ENCODE measurements at places on chromosomes 1 and 21. TPM values are rescaled to one million over a fixed set of nuclear protein-coding genes. Genes with fewer than 3 reads are reported as not detected.

CFHR1 gene
- total RNA-seq: not detected

DNA sequence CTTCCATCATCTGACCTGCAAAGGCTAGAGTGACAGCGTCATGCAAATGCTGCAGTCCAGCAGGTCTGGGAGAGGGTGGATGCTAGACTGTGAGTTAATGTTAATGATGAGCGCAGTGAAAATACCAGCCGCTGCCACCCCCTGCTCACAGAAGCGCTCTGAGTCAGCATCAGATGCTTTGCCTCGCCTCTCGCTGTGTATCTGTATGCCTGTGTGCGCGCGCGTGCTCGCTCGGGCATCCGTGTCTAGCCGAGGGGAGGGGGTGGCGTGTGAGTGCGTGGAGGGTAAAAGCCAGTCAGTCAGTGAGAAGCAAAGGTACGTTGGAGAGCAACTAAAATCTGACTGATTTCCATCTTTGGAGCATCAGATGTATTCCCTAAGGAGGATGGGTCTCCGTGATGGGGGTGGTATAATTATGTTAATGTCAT, 858.7 kb downstream of the USP25 start:
- DNase-seq: no peak

DNA sequence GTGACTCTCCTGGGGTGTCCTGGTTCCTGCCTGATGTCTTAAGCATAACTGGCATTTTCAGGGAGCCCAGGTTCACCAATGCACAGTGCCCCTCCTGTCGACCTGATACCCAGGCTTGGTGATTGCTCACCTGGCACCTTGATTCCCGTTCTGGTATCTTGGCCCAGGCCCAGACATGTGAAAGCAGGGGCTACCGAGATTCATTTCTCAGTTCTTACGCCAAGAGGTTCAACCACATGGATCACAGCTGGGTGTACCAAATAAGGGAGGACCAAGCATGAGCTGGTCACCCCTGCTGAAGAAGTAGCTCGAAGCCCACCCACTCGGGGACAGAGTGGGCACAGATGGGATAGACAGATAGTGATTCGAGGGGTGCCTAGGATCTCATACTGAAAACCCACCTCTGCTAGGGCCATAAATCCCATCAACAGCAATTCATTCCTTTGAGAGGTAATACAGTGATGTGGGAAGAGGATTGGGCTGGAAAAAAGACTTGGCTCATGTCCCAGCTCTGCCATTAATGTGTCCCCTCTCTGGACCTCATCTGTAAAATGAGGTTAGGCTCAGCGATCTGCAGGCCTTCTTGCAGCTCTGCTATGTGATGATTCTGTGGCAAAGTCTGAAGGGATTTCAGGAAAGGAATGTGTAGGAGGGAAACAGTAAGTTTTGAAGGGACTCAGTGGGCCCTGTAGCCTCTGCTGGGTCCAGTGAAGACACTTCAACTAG, 2.7 kb downstream of the EPHX1 start:
- DNase-seq: no peak

TNN gene
- total RNA-seq: not detected

PGM1 gene
- total RNA-seq: 89.0 TPM

GRCh38 chr1:231487910-231488309, 40.6 kb upstream of the TSNAX start:
- DNase-seq: no peak

DNA sequence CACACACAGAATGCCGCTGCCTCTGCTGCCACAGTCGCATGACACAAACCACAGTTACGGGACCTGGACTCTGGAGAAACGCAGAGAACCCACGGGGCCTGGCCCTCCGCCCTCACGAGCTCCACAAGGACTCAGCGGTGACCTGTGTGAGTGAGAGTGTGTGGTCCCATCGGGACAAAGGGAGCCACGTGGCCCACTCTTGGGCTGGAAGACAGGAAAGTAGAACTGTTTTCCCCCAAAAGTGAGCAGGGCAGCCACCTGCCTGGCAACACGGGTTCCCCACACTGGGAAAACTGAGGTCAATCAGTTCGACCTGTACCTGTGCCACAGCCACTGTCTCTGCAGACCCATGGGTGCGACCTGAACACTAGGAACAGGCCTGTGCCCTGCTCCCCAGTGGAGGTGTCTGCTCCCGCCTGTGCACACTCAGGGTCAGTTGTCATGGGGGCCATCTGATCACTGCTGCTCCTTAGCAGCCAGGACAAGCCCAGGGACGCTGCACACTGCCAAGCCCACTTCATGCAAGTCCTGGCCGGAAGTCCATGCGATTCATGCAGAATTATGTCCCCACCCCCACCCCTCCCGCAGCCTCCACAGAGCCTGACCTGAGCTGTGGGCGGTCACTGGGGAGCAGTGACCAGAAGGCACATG, 54.4 kb upstream of the ADARB1 start:
- DNase-seq: no peak

DNA sequence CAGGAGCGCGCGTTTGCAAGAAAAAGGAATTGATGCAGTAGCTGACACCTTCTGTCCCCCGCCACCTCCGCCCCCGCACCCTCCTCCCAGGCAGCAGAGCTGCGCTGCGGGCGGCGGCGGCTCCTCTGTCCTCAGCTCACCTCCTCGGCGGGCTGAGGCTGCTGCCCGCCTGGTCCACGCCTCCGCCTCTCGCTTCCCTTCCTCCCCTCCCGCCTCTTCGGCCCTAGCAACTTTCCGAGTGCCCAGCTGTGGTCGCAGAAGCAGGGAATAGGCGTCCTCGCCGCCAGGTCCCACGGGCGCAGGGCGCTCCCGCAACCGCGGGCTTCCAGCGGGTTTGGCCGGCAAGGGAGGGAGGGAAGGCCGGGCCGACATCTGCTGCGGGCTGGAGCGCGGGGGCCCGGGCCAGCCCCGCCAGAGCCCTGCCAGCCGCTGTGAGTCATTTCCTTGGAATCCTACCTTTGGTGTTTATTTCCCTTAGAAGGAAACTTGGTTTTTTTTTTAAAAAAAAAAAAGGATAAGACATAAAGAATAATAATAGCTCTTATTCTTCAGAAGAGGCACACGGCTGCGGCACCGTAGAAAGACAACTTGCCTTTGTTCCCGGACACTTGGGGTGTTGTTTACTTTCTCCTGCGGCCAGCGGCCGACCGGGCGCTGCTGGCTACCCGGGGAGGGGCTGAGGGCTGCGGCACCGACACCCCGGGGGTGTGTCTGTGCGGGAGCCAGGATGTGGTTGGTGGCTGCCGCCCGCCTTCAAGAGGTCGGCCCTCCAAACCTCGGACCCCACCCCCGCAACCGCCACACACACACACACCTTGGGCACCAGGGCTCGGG, 1.1 kb downstream of the SERTAD4 start:
- no peak for DNase-seq

AGBL4 gene
- total RNA-seq: not detected

- no peak for DNase-seq
Measured at GRCh38 chr1:102858695-102859094, 249.6 kb downstream of the COL11A1 start.

- no peak for DNase-seq
Measured at GRCh38 chr1:40663324-40664166, 1.9 kb downstream of the RIMS3 start.

- no peak for DNase-seq
Measured at GRCh38 chr21:16116069-16116468, 386.3 kb downstream of the USP25 start.

DNA sequence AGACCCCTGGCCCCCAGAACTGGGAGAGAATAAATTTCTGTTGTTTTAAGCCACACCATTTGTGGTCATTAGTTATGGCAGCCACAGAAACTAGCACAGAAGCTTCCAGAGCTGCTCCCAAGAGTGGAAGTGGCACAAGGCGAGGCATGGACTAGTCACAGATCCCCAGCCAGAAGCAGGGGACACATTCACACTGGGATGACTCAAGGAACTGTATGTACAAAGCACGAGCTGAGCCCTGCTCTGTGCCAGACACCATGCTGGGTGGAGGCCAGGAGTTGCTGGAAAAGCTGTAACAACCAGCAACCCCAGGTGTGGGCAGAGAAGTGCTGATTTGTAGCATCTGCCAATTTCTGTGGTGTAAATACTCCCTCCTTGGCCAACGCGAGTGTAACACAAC, 55.6 kb downstream of the TCP10L start:
- no peak for DNase-seq

GRCh38 chr1:233229288-233229687, 66.2 kb downstream of the PCNX2 start:
- DNase-seq: no peak

EPRS1 gene
- total RNA-seq: 187 TPM

- peak; percentile 28 for DNase-seq
Measured at GRCh38 chr1:24191860-24192259, 4.8 kb upstream of the IFNLR1 start.

DNA sequence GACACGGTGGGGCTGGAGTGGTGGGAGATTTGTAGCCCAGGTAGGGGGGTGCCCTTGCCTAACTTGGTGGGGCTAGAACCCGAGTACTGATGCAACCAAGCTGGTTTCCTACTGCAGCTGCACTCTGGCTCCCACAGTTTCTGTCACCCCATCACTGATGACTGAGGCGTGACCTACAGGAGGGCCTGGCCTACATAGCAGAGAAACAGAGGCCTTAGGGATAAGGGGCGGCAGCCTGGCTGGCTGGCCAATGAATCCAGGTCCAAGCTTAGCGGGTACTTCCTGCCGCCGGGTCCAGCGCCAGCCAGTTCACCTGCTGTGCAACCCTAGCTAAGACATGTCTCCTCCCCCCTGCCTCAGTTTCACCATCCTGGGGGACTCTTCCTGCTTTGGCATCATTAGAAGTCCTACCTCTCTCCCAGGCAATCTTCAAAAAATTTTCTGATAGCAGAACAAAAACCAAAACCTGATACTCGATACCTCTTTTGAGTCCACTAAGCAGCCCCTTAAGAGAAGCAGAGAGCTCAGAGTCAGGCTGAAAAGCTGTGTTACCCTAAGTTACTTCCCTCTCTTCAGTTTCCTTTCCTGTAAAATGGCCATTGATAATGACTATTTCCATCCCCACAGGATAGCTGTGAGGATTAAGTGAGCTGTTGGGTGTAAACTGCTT, 27.3 kb upstream of the RNF19B start:
- no peak for DNase-seq

LACTBL1 gene
- not detected for total RNA-seq

GRCh38 chr1:16017461-16018303, at the start of gene HSPB7:
HSPB7 (minus strand) TSS chr1:16018043; CDS start chr1:16017963, 80 bp downstream.
- peak; percentile 58 for DNase-seq

DNA sequence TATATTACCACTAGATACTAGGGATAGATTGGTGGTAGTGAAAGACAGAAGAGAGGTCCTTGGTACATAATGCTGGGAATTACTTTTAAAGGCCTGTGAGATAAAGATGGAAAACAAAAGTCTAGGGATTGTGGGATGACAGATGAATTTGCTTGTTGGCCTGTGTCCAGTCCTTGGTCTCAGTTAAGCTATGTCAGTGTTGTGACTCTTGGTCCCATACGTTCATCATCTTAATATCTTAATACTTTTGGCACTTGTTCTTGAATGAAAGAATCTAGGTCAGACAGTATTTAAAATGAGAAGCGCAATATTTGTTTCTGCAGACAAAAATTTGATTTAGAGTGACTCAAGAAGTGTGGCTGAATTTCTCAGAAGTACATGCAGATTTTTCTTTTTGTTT, 7.6 kb downstream of the RPL5 start:
- DNase-seq: no peak

DNA sequence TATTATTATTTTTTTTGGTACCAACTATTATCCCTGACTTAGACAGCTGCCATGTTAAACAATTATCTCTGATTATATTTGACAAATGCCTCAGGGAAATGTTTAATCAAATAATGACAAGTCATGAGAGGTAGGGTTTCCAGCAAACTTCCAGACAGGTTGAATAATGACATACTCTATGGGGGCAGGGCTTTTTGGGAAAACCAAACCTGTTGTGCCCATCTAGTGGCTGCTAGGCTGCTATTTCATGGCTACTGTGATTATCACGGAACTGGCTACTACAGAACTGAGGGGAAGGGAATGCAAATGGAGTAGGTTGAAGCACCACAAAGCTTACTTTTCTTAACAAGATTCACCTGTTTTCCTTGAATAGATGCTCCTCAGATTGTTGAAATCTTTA, 77.6 kb downstream of the DUSP10 start:
- DNase-seq: no peak

GRCh38 chr1:156958247-156958714, 37.8 kb downstream of the LRRC71 start:
- no peak for DNase-seq

- DNase-seq: no peak
Measured at GRCh38 chr21:36696390-36697059, 2.4 kb upstream of the SIM2 start.

- no peak for DNase-seq
Measured at GRCh38 chr1:199122532-199123311, 483.9 kb downstream of the PTPRC start.

NUDT4B gene
- not detected for total RNA-seq

DNA sequence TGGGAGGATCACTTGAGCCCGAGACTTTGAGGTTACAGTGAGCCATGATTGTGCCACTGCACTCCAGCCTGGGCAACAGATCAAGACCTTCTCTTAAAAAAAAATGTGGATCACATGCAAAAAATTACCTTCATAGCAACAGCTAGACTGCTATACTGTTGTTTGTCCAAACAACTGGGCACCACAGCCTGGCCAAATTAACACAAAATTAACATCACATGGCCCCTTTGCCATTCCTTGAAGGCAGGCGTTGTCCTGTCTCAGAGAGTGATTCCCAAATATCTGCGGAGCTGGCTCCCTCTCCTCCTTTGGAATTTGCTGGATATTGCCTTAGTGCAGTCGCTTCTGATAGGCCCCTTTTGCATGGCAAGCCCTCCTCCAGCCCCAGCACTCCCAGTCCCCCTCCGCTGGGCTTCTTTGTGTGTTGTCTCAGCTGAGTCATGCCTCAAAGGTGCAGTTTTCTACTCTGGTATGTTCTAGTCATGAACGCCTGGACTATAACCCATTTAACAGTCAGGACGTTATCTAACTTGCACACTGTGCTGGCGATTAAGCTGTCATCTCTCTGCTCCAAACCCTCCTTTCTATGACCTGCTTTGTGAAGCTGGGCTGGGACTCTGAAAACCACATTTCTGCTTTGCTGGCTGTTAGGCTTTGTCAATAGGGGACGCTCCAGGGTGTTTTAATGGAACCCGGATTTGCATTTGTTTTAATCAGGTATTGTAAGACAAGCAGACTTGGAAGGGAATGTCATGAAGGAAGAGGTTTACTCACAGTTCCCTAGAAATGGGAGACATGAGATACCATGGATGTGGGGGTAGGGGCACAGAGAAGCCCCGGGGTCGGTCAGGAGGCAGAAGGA, 20.1 kb upstream of the HPCAL4 start:
- no peak for DNase-seq

All from Karpas-422 (cell line).